ENCODE measurements at places on chromosomes 2 and 18.

DNA sequence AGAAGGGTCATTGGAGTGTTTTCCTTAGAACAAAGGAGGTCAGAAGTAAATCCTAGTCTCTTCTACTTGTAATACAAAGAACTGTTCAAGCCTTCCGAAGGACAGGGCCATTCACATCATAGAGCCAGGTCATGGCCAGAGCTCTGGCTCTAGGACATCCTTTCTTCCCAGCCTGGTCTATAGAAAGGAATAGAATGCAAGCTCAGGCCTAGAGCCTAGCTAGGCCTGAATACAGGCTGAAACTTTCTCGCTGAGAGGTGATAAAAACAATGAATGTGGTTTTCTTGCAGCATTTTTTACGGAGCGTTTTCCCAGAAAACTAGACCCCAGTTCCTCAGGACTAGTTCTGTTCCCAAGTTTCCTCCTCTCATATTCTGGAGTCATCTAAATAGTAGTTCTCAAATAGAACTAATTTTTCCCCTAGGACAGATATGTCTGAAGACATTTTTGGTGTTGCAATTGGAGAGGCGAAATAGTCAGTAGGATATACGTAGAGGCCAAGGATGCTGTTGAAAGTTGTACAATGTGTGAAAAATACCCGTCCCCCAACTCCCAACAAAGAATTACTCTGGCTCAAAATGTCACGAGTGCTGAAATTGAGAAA lies 6.8 kb downstream of the UGT1A6 start:
- DNase-seq, result no peak

DNA sequence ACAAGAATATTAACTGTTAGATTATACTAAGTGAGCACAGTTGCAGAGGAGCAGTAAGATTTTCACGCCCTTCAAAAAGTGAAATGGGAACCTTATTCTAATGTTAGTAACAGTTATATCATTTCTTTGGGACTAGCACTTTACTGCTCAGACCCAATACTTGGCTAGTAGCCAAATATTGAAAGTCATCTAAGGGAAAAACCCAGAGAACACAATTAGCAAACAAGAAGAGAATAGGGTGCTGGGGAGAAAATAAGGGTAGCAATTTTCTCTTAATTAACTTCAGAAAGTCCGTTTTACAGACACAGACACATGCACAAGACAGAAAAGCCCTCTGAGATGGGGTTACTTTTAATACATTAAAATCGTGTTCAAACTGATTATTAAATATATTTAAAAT lies 71.8 kb downstream of the ID2 start:
- no peak for DNase-seq

- DNase-seq, result no peak
These were observed 197.8 kb downstream of the CTIF start for GRCh38 chr18:48736321-48737260.

DNA sequence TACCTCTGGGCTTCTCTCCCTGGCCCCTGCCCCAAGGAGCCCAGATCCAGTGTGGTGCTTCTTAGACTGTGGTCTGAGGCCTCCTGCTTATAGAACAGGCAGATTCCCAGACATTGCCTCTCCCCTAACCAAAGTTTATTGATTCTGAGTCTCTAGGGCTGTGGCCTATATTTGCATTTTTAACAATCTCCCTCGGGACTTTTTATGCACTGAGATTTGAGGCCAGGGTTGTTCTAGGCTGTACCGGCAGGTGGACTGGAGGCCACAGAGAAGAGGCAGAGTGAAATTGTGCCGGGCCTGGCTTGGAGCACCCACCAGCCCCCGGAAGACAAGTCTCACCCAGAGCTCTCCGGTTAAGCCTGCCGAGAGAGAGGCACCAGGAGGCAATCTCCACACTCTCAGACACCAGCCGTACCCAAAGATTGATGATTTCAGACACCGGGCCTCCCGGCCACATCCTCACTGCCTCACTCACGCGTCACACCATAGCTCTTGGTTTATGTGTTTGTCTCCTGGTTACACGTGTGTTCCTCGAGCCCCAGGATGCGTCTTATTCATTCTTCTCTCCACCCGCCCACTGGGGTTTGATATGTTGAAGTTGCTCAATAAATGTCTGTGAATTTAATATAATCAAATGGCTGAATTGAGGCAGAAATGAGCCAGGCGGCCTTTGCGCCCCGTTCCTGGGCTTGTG lies 203.7 kb downstream of the KLHL29 start:
- no peak for DNase-seq

DNA sequence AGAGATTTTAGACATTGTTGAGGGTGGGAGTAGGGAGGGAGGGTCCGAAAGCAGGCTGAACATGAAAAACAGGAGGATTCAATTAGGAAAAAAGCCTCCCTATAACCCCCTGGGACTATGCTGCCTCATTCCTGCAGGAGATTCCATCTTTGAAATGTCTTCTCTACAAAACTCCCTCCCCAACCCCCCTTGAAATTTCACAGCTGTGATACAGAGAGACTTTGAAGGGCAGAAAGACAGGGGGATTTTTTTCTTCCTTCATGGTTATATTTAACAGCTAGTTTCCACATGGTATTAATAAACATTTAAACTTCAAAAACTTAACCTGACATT lies 57.6 kb downstream of the TRIB2 start:
- no peak for DNase-seq

- DNase-seq, result no peak
These were observed 16.1 kb downstream of the TMEM247 start for GRCh38 chr2:46495231-46496030.

GRCh38 chr2:149018981-149019380 lies 19.5 kb upstream of the LYPD6B start:
- no peak for DNase-seq

GRCh38 chr18:5431836-5432575 lies 111.8 kb downstream of the EPB41L3 start:
- no peak for DNase-seq
